ENCODE measurements at places on chromosomes 1 and 21.

DNA sequence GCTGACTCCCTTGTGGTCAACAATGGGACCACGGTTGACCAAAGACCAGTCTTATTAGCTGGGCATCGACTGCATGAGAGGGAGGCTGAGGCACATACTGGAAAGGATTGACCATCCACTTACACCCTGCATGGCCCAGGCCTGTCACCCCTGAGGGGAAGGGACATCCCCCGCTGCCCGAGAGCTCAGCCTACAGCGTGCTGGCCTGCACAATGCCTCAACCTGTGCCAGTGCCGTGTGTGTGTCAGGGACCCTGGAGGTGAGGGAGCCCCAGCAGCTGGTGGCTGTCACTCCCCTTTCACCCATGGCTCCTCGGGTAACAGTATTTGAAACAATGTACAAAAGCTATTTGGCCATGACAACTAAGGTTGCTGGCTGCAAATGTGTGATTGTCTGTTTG lies 67.3 kb downstream of the SLC35F3 start:
- no peak for DNase-seq

GRCh38 chr1:43779266-43779665 lies 71.9 kb downstream of the ST3GAL3 start:
- DNase-seq, result no peak

GRCh38 chr1:221756830-221757551 lies 15.1 kb upstream of the DUSP10 start:
- no peak for DNase-seq

DNA sequence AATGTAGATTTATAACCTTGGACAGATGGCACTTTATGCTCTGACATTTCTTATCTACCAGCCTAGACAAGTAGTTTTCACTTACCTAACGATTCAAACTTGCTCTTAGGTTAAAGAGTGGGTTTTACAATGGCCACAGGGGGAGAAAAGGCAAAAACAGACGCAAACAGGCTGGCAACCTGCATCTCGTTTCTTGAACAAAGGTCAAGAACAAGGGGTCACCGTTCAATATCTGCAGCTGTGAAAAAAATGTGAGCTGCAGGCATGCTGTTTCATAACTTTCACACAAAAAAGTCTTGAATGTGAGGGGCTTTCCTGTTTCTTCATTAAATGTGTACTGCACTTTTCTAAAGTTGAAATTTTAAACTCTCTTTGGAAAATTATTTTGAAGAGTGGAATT lies 49.4 kb downstream of the SYDE2 start:
- DNase-seq, result no peak

DNA sequence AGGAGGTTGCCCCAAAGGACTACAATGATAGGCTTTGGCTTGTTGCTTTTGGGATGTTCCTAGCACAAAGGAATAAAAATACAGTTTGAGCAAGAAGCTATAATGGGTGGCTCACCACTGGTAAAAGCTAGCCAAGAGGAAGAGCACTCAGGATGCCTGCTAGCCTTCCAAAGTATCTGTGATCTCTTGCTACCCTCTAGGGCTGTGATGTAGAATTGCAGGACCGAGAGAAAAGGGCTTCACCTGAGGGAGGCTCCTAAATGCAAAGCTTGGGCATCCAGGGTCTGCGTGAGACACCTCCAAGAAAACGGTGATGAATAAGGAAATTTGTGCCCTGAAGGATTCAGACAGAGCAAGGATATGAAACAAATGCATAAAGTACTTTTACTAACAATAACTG lies 17.7 kb downstream of the IVL start:
- no peak for DNase-seq

DNA sequence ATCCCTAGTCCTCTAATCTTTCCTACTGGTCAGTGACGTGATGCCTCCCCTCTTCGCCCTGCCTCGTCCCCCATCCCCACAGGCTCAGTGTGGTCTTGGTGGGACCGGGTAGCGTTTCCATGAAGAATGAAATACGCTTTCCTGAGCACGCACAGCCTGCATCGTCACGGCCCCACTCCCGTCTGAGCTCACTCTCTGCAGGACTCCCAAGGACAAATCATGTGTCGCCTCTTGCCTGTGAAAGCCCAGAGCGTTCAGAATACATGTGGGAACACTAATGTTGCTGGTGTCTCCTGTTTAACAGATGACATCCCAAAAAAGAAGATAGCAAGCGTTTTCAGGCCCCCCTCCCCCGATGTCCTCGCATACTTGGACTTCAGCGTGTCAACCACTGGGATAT lies 49.2 kb downstream of the S100B start:
- DNase-seq, result no peak

DNA sequence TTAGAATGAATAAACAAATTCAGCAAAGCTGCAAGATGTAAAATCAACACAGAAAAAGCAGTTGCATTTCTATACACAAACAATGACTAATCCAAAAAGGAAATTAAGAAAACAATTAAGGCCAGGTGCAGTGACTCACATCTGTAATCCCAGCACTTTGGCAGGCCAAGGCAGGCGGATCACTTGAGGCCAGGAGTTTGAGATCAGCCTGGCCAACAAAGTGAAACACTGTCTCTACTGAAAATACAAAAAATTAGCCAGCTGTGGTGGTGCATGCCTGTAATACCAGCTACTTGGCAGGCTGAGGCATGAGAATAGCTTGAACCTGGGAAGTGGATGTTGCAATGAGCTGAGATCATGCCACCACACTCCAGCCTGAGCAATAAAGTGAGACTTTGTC lies 22.3 kb downstream of the THEM4 start:
- no peak for DNase-seq

GRCh38 chr1:226443439-226443838 lies 35.5 kb upstream of the PARP1 start:
- no peak for DNase-seq

- DNase-seq, result no peak
Measured at GRCh38 chr1:60911966-60912697, 170.2 kb upstream of the NFIA start.

GRCh38 chr1:114651893-114652292 lies 18.0 kb downstream of the DENND2C start:
- no peak for DNase-seq

GRCh38 chr1:50972766-50973165 lies 2.7 kb downstream of the CDKN2C start:
- no peak for DNase-seq

GRCh38 chr1:84795213-84795612 lies 97.8 kb downstream of the LPAR3 start:
- no peak for DNase-seq

DNA sequence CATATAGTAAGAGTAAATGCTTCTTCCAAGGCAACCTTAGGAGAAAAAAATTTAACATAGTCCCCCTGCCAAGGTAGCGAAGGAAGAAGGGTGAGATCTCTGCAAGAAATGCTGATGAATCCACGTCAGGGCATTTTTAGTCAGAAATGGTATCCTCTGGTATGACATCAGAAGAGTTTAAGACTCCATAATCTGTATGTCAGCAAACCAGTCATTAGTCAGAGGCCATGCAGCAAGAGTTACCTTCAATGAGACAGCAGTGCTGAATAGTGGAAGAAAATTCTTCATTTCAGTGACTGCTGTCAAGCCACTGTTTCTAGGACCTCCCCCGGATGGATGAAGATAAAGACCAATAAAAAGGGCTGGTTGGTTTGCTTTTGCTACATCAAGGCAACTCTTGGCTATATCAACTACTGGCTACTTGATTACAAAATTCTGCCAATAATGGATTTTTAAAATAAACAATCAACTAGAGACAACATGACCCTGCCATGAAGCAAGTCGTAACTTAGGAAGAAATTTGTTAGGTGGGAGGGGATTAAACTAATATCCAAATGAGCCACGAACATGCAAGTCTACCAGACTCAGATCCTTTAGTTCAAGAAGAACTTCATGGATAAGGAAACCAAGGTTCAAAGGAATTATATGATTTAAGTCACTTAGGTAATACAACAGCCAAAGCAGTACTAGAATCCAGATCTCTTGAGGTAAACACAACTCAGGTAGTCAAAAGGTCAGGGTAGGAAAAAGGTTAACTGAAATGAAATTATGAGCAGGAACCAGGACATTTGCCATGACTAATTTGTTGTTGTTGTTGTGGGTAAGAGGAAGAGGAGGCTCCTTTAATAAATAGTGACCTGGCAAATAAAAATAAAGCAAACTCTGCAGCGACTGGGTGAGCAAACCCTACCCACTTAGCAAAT lies 25.6 kb upstream of the GUCA2A start:
- no peak for DNase-seq

GRCh38 chr21:45586289-45586858 lies 44.1 kb upstream of the SLC19A1 start:
- DNase-seq, result no peak

GRCh38 chr1:83815330-83815729 lies 183.6 kb downstream of the TTLL7 start:
- DNase-seq, result no peak

DNA sequence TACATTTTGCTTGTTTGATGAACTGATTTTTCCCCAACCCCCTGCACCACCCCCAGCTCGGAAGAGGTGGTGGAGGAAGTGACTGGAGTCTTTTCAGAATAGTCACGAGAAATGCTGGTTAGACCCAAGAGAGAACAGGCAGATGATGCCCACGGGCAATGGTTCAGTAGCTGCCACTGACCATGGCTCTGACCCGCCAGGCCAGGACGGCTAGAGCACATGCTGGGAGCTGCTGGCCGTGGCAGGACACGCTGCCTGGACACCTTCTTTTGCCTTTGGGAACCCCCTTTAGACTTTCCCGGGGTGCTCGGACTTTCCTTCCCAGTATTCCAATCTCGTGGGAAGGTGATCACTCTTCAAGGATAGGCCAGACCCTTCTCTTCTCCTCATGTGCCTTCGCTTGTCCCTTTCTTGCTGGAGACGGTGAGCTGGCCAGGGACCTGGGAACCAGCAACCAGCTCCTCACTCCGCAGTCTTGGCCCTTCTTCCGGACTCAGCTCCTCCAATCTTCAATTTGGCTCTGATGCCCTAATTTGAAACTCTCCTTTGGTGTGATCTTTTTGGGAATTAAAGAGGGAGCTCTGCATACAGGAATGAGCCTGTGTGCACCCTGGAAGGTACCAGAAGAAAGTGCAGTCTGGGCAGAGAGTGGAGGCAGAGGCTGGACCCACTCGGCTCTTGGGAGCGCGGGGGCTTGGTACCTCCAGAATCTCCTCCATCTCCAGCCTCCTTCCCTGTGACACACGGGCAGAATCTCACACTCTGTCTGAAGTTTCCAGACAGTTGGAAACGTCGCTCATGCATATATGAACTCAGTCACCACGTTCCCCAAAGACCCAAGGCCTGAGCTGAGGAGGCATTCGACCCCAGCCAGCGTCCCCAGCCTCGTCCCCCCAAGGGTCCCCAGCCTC lies 4.0 kb upstream of the PDE9A start:
- no peak for DNase-seq

- DNase-seq, result no peak
Measured at GRCh38 chr1:172874950-172875349, 175.8 kb downstream of the TNFSF18 start.

DNA sequence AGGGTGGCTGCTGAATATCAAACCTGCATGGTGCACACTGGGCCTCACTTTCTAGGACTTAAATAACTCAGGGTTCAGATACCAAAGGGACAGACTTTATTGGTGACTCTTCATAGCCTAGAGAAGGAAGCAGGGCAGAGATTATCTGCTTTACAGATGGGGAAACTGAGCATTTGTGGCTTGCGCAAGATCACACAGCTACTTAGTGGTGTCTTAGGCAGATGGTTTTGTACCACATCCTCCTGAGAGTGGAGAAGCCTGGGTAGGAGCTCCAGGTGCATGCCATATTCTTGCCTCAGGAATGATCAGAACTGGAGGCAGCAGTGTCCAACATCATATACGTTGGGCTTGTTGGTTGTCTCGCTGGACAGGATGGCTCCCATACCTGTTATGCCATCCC lies 6.8 kb upstream of the DPH2 start:
- no peak for DNase-seq

DNA sequence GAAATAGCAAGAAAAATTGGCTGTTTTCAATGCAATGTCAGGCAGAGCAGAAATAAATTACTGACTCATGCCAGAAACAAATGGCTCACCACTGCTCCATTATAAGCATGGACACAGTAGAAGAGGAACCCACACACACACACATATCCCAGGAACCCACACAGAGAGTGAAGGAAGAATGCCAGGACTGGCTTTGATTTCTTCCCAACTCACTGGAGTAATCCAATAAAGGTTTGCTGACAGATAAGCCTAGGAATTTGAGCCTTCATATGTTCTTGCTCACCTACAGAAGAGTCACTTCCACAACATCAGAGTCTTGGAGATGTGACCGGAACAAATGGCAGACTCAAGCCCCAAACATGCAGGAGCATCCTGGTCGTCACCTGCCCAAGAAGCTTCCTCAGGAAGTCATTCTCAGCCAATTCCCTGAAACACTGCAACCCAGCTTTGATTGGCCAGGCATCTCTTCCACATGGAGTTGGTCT lies 2.2 kb downstream of the SH3BP5L start:
- no peak for DNase-seq

- no peak for DNase-seq
Measured at GRCh38 chr1:60864722-60865121, 217.6 kb upstream of the NFIA start.

GRCh38 chr1:219128957-219129356 lies 44.7 kb upstream of the LYPLAL1 start:
- no peak for DNase-seq

GRCh38 chr1:36023098-36023769 lies 60.7 kb upstream of the TEKT2 start:
- no peak for DNase-seq
